ENCODE measurements at places on chromosomes 2 and 18.

DNA sequence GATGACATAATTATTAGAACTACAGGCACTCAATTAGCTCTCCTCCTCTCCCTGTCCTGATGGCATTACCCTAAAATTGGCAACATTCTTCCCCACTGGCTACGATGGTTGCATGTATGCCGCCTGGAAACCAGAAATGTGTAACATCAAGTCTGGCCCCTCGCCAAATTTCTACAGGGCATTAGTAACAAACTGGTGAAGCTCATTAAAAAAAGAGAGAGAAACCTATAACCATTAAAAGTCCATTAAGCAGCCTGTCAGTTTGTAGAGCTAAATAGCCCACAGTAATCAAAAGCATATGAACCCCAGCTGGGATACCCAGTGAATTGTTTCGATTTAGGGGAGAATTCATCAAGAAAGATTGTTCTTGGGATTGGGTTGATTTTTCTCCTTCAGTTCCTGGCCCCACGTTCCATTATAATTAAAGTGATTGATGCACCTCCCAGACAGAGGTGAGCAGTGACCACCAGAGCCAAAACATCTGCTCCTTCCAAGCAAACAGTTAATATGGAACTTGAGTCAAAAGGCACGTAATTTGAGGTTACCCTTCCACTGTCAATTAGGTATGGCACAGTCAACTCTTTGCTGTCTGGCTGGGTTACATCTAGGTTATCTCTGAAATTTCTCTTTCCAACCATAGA, 208.6 kb downstream of the C1D start:
- no peak for DNase-seq

DNA sequence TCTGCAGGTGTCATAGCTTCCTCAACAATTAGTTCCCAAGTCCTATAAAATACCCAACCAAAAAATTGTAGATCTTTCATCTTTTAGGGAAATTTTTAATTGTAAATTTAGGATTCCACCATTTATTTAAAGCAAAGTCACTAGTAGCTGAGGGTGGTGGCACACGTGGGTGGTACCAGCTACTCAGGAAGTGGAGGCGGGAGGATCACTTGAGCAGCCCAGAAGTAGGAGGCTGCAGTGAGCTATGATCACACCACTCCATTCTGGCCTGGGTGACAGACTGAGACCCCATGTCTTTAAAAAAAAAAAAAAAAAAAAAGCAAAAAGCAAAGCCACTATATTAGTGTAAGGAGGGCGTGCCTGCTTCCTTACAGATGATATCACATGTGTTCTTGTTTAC, 60.3 kb upstream of the GREB1L start:
- no peak for DNase-seq

- DNase-seq, result peak; percentile 28
Measured at GRCh38 chr18:12318334-12318697, 10.3 kb downstream of the TUBB6 start.

GRCh38 chr2:199739413-199740110, 111.4 kb downstream of the FTCDNL1 start:
- peak; percentile 60 for DNase-seq

- DNase-seq, result no peak
Measured at GRCh38 chr2:191012845-191013681, 908 bp downstream of the STAT1 start.

- DNase-seq, result no peak
Measured at GRCh38 chr18:417495-417894, 83.0 kb downstream of the COLEC12 start.

DNA sequence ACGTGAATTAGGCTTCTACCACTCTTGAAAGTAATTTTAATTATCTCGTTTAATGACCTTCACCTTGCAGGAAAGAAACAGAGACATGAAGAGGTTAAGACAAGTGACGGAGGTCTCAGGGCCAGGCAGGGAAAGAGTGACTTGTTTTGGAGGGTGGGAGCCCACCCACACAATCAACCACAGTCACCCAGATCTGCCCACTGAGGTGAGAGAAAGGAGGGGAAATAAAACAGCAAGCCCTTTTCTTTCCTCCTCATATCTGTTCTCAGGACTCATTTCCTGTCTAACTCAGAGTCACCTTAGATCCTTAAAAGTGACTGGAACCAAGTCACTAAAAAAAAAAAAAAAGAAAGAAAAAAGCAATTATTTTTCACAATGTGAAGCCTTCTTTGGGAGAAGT, 26.8 kb downstream of the ATP8B1 start:
- DNase-seq, result no peak

- DNase-seq, result no peak
Measured at GRCh38 chr18:6683112-6683876, 46.2 kb upstream of the ARHGAP28 start.

DNA sequence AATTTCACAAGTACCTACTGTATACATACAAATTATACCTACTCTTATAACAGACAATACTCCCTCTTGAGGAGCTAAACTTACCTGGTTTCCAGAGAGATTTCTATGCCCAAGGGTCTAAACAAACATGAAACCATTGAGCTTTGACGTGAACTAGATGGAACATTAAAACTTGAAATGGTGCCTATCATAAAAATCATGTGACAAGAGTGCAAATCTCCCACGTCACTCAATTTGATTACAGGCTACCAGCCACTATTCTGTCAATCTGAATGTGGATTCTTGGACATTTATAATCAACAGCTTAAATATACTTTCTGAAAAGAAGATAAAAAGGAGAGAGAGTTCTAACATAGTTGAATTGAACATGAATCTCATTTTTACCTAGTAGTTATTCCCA, 297.1 kb upstream of the SESTD1 start:
- DNase-seq, result peak; percentile 37

GRCh38 chr18:74662622-74663021, 65.0 kb downstream of the ZNF407 start:
- no peak for DNase-seq

DNA sequence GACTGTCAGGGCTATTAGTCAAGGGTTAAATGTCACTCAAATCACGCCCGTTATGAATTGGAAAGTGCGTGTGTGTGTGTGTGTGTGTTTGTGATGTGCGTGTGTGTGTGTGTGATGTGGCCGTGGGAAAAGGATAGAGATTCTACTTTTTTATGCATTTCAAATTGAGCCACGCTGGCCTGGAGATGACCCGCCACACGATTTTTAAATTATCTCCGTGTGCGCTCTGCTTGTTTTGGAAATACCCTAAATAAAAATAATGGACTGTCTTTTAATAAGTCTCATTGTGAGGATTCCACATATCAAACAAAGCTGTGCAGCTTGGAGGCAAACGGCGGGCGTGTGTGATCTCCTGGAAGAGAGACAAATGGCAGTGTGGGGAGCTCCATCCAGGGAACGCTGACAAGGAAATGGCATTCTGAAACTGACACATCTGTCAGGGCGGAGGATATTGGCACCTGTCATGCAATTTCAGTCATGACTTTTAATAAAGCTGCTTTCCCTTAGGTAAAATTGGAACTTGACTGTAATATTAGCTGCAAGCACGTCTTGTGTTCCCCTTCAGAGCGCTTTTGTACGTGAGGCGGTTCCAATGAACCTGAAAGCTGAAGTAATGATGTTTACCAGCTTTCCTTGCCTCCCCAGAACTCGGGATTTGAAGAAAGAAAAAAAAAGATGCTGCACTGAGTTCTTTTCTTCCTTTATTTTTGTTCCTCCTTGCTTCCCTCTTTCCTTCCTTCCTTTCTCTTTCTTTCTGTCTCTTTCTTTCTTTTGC, 381.8 kb upstream of the SMIM21 start:
- DNase-seq, result no peak

- no peak for DNase-seq
Measured at GRCh38 chr2:138329162-138329561, 172.4 kb upstream of the SPOPL start.

- no peak for DNase-seq
Measured at GRCh38 chr2:167420211-167420610, 531.9 kb downstream of the XIRP2 start.

DNA sequence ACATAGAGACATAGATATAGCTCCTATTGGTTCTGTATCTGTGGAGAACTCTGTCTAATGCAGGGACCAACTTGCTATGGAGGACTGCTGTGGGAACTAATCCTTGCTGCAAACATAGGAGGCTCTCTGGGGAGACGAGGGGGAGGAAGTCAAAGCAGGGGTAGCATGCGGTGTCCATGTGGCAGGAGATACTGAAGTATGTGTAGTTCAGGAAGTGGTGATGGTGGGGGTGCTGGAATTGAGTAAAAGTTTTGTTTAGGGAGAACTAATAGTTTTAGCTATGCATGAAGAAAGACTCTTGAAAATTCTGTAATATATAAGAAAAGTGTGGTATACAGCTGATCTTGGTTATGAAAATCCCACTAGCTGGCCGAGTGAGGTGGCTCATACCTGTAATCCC, 62.0 kb downstream of the ANKRD44 start:
- no peak for DNase-seq

DNA sequence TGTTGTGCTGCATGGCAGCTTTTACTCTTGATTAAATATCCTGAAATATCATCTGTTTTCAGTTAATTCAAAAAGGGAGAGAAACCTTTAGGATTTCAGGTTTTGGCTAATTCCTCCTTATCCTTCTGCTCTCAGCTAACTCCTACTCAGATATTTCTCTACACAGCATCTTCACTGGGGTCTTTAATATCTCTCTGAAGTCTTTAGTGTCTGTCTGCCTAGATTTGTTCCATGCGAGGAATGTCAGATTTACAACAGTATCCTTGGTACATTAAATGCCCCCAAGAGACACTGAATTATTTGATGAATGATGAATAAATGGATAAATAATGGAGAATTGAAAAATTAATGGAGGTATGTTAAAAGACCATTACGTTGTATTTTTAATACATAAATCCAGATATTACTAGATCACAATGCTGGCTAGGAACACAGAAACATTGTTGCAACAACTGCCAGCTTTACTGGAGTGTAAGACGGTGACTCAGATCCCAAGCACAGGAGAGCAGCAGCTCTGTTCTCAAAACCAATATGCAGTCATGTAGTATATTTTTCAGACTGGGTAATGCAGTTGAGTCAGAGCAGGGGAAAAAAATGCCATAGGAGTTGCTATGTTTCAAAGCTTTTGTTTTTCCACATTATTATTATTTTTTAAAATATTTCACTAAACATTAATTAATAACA, 388.0 kb upstream of the SYT4 start:
- DNase-seq, result no peak

DNA sequence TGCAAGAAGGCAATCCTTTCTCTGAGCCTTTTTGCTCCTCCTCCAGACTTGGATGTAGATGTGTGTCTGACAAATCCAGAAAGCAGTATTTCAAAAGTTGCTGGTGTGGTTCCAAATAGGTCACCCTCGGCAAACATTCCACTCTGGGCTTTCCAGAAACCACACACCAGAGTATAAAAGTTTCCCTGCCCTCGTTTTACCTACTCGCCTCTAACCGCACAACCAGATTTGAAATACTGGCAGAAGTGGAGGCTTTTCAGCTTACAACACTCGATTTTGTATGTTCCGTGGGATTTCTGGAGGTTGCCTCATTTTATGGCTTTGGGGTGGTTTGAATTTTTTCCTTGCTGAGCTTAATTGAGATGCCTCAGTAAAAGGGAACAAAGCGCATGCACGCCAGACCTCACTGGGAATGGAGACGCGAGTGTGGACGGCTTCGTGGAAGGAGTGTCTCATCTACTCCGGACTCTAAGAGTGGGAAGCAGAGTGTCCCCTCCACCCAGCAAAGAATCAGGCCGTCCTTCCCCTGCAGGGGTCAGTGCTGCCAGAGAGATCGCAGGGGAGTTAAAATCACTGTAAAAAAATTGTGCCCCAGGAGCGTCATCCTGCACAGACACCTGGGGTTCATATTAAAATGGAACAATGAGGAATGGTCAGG, 44.0 kb upstream of the RPL31 start:
- DNase-seq, result no peak

DNA sequence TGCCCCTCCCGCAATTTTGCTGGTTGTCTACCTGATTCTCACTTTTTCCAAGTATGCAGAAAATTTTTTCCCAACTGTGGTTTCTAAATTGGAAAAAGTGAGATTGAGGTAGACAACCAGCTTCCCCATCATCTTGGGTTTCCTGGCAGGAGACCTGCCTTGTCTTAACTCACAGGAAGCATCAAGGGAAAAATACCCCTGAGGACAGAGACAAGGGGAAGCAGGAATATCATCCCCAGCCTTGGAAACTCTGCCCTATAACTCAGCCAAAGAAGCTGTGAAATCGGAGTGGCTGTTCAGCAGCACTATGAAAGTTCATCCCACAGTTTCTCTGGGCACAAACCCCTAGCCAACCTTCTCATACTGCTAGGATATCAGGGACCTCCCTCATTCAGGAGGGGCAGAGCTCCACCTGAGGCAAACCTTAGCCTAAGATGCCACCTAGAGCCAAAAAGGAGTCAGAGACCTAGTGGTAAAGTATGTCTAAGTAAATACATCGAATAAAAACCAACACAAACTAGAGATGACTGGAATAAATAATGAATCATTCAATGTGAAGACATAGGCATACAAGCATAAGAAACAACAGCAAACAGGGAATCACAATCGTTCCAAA, 68.2 kb downstream of the ZSWIM2 start:
- DNase-seq, result peak; percentile 21

DNA sequence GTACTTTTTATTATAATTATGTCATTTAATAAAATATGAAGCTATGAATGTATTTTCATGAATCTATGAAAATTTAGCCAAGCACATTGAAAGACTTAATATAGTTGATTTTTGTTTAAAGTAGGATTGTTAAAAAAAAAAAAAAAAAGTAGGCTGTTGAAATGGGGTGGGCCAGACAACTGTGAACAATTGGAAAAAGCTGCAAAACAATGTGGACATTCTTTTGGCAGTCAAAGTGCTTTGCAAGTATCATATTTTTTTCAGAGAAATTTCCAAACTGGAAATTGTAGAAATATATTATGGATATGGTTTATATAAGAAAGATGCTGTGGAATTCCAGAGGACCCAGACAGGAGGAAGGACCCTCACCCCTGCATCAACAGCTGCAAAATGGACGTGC, 82.1 kb downstream of the ETAA1 start:
- DNase-seq, result no peak

GRCh38 chr2:223113161-223113560, 61.2 kb downstream of the KCNE4 start:
- DNase-seq, result no peak

DNA sequence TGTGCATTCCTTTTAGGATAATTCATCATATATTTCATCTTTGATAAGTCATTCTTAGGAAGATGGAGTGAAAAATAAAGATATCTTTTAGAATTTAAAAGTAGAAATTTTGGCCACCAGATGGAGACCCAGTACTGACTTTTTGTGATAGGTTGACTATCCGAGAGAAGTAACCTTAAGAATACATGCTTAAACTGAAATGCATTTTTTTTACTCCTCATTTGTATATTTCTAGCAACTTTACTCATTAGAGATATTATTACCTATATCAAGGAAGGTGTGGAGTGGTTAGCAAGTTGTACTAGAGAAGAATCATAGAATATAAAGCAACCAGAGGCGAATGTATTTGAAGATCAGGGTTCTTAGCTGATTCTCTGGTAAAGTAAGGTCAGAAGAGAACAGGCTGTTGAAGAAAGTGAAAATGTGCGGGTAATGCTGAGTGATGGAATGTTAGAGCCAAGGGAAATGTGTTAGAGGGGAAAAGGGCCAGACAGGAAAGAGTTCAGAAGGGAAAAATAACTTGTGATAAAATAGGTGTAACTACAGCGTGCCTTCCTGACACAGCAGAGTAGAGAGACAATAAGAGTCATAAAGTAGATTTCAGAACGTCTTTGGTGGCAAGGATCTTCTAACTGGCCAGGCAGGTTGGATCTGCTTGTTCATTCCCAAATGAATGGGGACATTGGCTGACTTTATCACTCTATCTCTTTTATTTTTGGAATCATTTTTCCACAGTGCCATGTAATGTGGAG, 52.3 kb downstream of the TDRD15 start:
- peak; percentile 54 for DNase-seq

- no peak for DNase-seq
Measured at GRCh38 chr18:39871961-39872360, 2083.1 kb upstream of the PIK3C3 start.
